ENCODE measurements at places on chromosomes 5 and 9.

DNA sequence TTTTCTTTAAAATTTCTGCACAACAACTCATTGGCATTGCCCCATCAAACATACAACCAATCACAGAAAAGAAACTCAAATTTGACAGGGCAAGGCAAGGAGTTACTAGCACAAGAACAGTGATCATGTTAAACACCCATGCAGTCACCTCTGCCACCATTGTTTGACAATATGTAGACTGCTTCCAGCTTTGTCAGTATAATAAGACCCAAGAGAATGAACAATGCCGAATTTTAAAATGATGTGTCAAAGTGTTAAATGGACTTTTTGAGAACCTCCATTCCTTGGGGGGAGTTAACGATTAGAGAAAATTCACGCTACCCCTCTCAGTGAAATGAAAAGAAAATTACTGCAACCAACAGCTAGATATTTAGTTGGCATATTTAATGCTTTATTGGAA lies 109.2 kb downstream of the SEMA6A start:
- no peak for DNase-seq

DNA sequence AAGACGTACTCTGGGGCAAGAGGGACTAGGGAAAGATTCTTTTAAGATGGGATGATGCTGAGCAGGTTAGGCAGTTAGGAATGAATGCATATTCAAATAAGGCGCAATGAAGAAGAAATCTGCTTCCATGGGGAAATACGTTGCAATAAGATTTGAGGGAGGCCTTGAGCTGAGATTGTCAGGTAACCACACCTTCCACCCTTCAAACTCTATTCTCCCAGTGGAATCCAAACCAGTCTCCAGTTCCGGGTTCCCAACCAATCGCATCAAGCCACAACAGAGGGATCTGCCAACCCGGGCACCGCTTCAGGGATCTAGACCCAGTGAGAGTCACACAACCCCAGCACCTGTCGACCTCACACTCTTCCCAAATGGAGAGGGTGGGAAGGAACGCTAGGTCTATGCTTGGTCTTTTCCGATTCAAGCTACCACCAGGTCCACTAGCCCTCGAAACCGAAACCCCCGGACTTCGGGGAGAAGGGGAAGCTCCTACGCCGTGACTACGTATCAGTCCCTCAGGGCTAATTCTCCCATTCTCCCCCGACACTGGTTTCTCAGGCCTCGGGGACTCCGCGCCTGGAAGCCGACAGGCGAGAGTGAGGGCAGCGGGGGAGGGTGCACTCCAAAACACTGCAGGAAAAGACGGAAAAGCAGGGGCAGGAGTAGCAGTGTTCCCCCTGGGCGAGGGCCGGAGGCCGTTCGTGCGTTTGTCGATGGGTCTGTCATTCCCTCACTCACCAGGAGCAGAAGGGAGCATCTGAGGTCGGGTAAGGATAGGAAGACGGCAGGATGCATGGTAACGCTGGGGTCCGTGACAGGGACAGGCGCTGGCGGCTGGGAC lies 534 bp downstream of the ERP44 start:
- peak; percentile 80 for DNase-seq

- DNase-seq = peak; percentile 75
Measured at GRCh38 chr5:65722575-65723403, 784 bp downstream of the NLN start.

- no peak for DNase-seq
Measured at GRCh38 chr5:4636378-4636777, 503.8 kb upstream of the ADAMTS16 start.

GRCh38 chr5:113218906-113219517 lies 215.8 kb downstream of the TSSK1B start:
- no peak for DNase-seq

GRCh38 chr9:129359916-129360536 lies 182.0 kb upstream of the IER5L start:
- no peak for DNase-seq

- DNase-seq = no peak
Measured at GRCh38 chr5:14077501-14077900, 65.6 kb upstream of the TRIO start.

- peak; percentile 80 for DNase-seq
Measured at GRCh38 chr9:35732800-35733541, 505 bp downstream of the CREB3 start.

GRCh38 chr5:177005619-177006264 lies 837 bp downstream of the UIMC1 start:
- DNase-seq = peak; percentile 79

GRCh38 chr5:120101771-120102170 lies 362.3 kb upstream of the PRR16 start:
- no peak for DNase-seq

GRCh38 chr9:134063088-134063570 lies 4.7 kb downstream of the BRD3 start:
- DNase-seq = no peak

DNA sequence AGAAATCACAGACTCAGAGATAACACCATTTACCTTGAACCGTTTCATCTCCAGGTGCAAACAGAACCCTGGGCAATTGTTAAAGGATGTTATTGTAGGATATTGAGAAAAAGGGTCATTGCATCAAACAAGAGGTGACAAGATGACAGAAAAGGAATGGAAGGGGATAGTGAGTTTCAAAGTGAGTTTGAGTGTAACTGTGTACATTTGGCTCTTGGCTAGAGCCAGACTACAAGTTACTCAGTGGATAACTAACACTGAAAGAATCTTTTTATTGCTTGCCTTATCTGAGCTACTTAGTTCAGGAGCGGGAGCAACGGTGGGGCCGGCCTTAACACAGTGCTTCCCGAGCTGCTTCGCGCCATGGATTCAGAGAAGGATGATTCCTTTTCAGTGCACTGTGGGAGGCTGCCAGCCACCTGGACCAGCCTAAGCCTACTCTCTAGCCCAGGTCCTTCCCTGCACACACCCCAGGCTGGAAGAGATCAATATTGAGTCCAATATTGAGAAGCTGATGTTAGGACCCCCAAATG lies 193.4 kb downstream of the ATPSCKMT start:
- DNase-seq = no peak

GRCh38 chr9:109310486-109310901 lies 10.4 kb downstream of the EPB41L4B start:
- DNase-seq = no peak

GRCh38 chr9:133144142-133144903 lies 19.4 kb downstream of the GBGT1 start:
- DNase-seq = peak; percentile 79

DNA sequence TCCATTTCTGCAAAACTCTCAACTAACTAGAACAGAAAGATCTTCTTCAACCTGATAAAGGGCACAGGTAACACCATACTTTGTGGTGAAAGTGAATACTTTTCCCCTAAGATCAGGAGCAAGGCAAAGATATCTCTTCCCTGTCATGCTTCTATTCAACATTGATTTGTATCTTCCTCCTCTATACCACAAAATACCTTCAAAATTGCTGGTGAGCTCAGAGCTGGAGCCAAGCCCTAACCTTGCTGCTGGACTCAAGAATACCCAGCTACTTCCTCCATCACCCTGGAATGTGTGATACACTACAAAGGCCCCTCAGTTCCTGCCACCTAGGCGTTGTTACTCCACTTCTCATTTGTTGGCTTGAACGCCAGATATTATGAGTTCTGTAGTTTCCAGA lies 499.0 kb downstream of the ACTL7B start:
- no peak for DNase-seq

DNA sequence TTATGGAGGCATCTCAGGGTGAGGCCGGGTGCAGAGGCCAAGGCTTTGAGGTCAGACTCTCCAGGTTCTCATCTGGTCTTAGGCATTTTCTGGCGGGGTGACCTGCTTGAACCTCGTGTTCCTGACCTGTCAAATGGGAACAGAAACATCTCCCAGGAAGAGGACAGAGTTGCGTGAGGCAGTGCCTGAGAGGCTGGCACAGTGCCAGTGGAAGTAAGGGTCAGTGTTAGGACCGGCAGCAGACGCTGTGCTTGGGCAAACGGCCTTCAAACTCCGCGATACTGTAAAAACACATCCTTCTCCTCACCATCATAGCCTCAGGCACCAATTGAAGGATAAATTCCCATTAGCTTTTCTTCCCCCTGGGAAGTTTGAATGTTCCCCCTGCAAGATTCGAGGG lies 55.6 kb upstream of the FCN2 start:
- DNase-seq = no peak

GRCh38 chr9:131927091-131927490 lies 152.6 kb downstream of the MED27 start:
- no peak for DNase-seq

DNA sequence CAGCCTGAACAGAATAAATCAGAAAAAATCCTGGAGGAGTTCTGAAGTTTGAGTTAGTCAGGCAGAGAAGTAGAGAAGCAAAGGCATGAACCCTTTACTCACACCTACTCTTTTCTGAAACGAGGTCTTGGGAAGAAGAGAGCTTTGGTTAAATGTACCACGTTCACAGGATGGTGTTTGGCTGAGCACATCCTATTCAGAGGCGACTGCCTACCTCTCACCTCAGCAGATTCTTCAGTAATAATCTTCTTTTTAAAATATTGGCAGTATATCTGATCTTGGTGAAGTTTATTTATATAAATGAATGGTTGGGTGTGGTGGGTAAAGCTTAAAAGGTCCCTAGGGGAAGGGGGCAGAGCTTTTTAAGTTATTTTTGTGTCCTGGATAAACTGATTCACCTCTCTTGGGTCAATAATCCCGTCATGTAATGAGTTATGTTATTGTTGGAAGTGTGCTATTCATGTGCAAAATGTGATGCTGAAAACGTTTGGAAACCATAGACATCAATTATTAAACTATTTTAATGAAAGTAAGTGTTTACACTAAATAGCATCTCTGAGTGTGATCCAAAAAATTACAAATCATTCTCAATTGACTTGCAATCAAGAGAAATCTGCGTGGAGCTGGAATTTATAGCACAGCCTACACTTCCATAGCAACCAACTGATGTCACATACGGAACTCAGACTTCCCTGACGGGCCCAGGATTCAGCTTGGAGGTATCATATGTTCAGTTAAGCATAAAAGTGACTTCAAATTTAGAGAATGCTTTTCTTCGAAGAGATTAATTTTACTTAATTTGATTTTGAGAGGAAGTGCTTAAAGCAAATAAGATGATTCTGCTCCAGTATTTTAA lies 94.3 kb upstream of the EQTN start:
- DNase-seq = no peak

DNA sequence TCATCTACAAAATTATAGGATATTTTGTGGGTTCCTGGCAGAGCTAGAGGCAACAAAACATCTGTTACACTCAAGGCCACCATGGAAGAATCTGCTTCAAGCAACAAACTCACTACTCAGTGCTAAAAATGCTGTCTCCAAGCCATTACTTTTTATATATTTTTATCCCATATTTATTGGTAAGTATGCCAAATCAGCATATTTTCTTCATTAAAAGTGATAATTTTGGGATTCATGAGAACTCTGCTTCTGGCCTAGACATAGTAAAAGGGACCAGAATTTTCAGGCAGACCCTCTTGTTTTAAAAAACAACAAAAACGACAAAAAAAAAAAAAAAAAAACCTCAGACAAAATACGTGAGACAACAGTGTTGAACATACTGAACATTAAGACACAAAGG lies 236.0 kb downstream of the EDIL3 start:
- no peak for DNase-seq

- no peak for DNase-seq
Measured at GRCh38 chr9:114411452-114411851, 23.7 kb upstream of the AKNA start.

- peak; percentile 60 for DNase-seq
Measured at GRCh38 chr9:37908698-37909186, 4.8 kb upstream of the SLC25A51 start.

DNA sequence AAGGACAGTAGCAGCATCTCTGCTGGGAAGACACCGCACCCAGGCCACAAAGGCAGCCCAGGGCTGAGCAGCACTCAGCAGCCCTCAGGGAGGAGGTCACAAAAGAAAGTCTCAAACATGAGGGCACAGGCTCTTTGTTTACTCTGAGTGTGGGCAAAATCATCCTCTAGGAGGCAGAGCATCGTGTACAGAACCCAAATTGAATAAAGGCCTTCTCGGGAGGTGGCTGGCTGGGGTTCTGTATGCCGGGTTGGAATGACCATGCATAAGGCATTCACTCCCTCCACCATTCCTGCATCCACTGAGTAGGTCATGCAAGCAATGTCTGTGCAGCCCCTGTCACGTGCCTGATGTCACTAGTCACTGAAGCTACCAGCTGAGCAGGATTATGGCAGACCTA lies 412.8 kb downstream of the SPOCK1 start:
- DNase-seq = no peak

DNA sequence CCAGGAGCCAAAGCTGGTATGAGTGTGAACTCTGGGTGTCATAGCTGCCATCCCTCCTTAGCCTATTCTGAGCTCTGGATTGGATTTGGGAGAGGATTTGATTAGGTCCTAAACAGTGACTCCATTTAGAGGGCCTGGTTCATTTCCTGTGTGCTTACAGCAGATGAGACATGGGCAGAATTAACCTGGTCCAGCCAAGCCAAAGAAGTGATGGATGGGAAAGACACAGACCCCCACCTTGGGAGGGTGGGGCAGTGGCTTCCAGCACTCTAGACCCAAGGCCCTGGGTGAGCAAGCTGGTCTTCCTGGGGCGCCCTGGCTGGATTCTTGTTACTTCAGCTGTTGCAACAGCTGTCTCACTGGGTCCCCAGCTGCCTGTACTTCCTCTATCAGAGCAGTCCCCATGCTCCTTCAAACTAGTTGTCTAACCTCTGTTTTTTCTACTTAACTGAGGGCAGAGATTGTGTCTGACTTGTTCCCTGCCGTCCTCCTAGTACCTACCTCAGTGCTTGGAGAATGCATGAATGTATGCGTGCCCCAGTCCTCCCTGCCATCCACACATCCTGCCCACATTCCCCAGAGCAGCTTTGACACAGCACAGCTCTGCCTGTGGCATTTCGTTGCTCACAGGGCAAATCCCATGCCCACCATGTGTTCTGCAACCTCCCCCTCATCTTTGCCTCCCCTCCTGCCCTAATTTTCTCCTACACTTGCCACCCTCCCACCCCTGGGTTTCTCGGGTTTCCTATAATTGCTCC lies 115.9 kb downstream of the RGS3 start:
- peak; percentile 71 for DNase-seq

DNA sequence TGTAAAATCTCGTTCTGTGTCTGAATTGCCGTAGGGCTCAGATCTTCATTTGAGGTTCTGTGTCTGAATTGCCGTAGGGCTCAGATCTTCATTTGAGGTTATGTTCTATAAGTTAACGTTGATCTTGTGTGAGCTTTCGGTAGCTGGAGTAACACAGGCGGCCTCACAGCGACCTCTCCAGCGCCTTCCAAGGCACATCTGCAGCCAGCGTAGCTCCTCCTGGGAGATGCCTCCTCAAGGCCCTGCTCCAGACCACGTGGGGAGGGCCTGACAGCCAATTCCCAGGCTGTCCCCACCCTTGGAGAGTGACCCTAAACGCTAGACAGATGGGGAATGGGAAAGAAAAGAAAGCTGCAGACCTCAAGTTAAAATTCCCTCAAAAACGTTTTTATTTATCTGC lies 8.7 kb upstream of the AHRR start:
- no peak for DNase-seq

DNA sequence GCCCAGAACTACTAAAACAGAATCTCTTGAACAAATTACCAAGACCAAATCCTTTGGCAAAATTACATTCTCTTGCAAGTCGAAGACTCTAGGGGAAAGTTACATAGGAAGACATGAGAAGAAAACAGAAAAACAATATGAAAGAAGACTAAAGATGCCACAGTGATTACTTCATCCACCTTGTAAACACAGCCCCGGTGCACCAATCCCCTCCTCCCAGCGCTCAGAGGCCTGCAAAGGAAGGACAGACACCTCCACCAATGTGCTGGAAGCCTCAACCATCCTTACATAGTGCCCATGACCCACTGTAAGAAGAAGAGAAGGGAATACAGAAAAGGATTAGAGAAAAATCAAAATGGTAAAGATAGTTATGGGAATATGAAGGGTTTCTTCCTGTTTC lies 218.5 kb downstream of the SPOCK1 start:
- DNase-seq = no peak

GRCh38 chr5:129905473-129906176 lies 1.4 kb downstream of the CHSY3 start:
- DNase-seq = peak; percentile 53

Measured in mesenchymal stem cell (in vitro differentiated cells and primary cell).